Bladder microvascular endothelial cell (primary cell): ENCODE measurements at places on chromosomes 11 and 22. TPM values are rescaled to one million over a fixed set of nuclear protein-coding genes. Genes with fewer than 3 reads are reported as not detected.

OR4S1 gene
- total RNA-seq: not detected in 2 replicates

FJX1 gene
- 13.9 and 40.0 TPM in 2 replicates for total RNA-seq

HPX gene
- 0.32 and 0.57 TPM in 2 replicates for total RNA-seq

IL10RA gene
- under 0.01 TPM in 1 of 2 replicates, not detected in the other for total RNA-seq

LINC01488 gene
- total RNA-seq: under 0.01 TPM in 1 of 2 replicates, not detected in the other

USH1C gene
- total RNA-seq: not detected in 2 replicates

SMIM35 gene
- not detected in 2 replicates for total RNA-seq

OR2AG1 gene
- total RNA-seq: under 0.01 TPM in 1 of 2 replicates, not detected in the other

PCSK7 gene
- 38.4 and 62.1 TPM in 2 replicates for total RNA-seq

CALCA gene
- total RNA-seq: not detected in 2 replicates

MUC6 gene
- not detected in 2 replicates for total RNA-seq
